Naive thymus-derived CD4-positive, alpha-beta T cell (primary cell): ENCODE measurements at places on chromosomes 1 and 21.

DNA sequence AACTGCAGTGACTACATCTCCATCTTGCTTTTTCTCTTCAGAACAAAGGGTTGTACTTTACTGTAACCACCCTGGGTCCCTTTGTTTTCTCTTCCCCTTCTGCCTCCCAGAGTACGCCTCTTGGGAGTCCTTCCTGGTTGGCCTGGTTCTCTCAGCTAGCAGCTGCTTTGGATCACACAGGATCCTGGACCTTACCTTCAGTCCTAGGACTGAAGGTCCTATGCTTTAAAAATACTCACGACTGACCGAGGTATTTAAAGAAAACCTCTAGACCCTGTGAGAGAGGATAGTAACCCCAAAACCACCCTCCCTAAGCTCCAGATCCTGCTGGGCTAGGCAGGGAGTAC, 4.8 kb downstream of the TRIM45 start:
- DNase-seq = no peak

DNA sequence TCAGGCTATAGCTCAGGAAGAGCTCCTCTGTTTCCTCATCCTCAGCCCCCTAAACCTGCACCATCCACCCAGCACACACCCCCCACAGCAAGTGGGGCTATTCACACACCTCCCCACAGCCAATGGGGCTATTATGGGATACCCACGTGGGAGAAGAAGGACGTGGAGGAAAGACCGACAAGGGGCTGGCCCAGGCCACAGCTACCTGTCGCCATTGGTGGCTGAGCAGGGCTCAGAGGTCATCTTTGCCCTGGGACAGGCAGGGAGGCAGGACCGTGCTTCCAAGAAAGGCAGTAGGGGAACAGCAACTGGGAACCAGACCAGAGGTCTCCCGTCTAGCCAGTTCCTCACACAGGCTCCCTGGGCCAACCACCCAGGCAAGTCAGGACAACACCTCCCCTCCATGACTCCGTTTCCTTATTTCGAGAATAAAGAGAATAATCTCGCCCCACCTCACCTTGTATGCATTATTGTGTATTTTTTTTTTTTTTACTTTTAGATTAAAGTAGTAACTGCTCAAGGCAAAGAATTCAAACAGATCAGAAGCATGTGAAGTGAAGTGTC, 92.3 kb upstream of the TARDBP start:
- DNase-seq = no peak

DNA sequence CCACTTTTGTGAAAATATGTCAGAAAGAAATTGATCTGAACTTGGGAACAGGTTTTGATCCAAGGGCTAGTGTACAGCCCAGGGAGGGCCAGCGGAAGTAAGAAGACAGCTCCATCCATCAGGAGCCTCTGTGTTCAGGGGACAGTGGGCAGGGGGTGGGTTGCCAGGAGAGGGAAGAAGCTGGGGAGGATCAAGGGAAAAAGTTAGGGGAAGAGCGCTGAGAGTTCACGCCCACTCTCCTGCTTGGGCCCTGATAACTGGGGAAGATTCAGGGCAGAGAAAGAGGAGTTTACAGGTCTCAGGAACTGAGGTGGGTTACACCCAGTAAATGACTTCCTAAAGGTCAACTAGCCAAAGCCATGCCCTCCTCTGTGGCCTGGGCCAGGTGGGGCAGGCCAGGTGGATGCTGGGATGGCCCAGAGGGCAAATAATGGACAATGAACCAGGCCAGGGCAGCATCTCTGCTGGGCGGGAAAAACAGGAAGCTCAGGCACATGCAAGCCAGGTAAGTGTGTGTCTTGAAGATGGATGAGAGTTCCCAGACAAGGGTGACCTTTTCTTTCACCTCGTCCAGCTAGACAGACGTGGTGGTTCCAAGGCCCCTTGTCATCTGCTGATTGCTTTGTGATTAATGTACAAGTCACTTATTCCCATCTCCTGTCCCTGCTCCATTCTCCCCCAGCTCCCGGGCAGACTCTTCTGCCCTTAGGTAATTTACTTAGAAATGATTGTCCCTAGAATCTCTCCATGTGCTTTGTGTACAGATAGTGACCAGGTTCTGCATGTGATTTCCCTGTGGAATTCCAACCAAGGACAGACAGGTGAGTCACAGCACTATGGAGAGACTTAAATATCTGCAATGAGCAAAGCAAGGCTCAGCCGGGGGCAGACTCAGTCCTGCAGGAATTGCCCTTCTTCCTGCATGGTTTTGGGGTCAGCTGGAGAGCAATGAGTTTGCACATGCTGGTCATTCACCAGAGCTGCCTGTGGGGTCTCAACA, 57.0 kb downstream of the MDM4 start:
- DNase-seq = no peak

- DNase-seq = no peak
These were observed 2.3 kb downstream of the LRRC8D start for GRCh38 chr1:89822999-89823628.

- DNase-seq = no peak
These were observed 31.6 kb upstream of the UBE2U start for GRCh38 chr1:64171797-64172281.

- no peak for DNase-seq
These were observed 76.6 kb downstream of the RNF220 start for GRCh38 chr1:44481701-44482100.

DNA sequence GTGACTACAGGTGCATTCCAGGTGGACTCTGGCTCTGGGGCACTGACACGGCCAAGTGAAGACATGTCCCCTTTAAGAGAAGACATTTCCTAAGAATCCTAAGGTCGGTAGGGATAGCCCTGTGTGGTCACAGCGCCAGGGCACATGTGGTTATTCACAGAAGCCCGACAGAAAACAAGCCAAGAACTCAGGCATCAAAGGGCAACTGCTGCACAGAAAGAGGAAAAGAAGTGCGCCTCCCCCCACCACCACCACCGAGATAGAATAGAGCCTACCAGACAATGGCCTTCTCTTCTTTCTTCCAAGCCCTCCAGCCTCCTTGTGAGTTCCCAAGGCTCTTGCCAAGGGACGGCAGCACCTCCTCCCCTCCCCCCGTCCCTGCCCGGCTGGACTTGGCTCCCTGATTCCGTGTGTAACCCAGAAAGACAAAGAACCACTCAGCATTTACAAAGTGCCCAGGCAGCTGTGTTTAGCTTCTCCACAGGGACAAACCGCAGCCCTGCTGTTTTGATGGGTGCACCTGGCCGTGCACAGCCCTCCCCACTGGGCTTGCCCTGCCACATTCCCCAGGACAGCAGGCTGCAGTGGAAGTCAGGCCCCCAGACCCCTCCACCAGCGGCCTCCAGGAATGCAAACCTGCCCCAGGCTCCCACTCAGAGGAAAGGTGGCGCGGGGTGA, 30.2 kb downstream of the TMPRSS2 start:
- no peak for DNase-seq

DNA sequence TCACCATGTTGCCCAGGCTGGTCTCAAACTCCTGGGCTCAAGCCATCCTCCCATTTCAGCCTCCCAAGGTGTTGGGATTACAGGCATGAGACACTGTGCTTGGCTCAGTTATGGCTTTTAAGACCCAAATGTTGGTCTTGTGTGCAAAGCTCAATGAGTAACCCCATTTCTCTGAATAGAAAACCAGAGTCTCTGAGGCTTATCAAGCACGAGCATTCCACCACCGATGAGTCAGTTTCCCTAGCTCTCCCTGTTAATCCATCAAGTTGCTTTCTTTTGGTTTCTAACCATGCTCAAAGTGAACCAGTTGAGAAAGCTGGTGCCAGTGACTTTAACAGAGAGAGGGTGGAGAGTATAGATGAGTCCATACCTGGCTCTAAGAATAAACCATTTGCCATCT, 350.9 kb upstream of the ADGRL2 start:
- no peak for DNase-seq

DNA sequence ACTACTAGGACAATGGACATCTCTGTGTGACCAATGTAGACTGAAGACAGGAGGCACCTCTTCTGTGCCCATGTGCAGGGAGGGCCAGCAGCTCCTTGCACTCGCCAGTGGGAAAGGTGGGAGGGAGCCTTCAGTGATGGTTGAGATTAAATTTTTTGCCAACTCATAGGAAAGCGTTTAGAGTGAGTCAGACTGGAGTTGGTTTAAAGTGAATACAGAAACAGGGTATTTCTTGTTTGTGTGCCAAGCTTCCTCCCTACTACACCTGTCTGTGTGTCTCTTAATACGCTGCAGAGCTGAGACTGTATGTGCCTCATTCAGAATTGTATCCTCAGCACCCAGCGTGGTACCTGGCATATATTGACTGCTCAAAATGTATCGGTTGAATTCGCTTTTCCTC, 13.5 kb upstream of the COL16A1 start:
- no peak for DNase-seq

GRCh38 chr1:114756009-114756892, 1.5 kb downstream of the CSDE1 start:
- DNase-seq = no peak

- DNase-seq = no peak
These were observed 4.5 kb downstream of the PLXNA2 start for GRCh38 chr1:208239473-208240381.

DNA sequence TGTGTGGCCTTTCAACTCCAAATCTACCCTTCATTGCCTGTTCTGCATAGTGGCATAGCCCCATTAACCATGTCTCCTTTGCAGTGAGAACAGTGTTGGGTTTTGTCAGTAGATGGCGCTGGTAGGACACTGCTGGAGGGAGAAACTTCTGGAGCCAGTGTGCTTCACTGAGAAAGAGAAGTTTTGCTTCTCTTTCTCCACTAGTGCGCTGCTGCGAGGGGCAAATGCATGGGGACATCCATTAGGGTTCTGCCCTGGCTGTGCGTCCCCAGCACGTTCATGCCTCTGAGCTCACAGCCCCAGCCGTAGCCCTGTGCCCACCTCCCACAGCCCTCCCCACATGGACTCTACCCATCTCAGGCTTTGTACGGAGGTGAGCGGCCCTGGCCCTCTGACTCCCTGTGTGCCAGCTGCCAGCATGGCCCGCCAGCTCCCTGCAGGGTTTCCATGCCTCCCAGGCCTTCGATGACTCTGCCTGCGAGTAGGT, 53.1 kb downstream of the RIMS3 start:
- peak; percentile 64 for DNase-seq

- DNase-seq = no peak
These were observed 11.6 kb downstream of the GNG4 start for GRCh38 chr1:235637756-235638534.

DNA sequence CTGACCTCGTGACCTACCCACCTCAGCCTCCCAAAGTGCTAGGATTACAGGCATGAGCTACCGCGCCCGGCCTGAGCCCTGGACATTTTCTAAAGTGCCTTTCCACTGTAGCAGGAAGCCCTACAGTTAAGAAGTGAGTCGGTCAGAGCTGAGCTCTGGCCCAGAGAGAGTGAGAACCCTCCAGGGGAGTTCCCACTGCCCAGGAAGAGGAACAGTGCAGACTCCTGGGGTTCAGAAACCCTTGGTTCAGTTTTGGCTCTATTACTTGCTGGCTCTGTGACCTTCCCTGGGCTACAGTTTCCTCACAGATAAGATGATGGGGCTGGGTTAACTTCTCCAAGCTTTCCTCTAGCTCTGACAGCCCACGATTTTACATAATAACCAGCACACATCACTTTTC, 20.9 kb downstream of the SLC9A1 start:
- DNase-seq = no peak

DNA sequence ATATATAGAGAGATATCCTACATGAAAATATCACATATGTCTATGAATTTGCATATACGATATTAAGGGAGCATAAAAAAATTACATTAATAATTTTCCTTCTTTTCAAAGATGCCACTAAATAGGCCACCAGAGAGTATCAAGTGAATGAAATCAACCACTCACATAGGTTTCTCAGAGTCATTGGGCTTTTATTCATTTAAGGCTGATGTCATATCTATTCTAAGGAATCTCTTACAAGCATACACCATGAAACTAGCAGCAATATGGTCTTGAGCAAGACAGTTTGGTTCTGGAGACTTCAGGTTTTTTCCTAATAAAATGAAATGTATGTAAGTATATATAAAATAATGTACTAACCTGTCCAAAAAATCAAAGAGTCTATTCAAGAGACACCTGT, 420.4 kb downstream of the PLA2G4A start:
- DNase-seq = no peak

- no peak for DNase-seq
These were observed 73.9 kb downstream of the PLXNA2 start for GRCh38 chr1:208170252-208170651.

DNA sequence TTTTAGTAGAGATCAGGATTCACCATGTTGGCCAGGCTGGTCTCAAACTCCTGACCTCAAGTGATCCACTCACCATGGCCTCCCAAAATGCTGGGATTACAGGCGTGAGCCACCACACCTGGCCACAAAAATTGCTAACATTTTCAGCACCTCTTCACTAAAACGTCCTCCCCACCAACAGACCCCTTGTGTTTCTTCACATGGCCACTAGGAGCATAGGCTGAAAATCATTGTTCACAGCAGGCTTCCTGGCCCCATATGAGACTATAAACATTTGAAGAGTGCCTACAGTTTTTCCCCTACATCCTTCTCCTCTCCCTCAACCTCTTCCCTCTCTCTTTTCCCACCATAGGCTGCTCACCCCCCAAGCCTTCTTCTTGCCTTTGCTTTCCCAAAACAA, 28.0 kb upstream of the SFPQ start:
- DNase-seq = no peak

DNA sequence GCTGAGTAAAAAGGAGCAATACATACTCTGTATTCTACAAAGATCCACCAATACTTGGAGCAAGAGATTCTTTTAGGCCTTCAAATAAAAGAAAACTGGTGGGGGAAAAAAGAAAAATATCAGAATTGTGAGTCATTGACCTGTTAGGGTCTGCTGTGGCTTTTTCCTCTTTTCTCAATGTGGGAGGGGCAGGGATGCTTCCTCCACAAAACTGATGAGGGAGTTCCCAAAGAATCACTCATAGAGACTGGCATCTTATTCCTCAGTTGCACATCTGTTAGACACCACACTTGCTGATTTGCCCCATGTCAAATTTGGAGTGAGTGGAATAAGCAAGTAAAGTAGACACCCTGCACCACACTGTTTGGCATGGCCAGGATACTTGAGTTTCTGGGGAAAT, 16.6 kb downstream of the C1orf141 start:
- no peak for DNase-seq

- no peak for DNase-seq
These were observed 258.3 kb downstream of the FAF1 start for GRCh38 chr1:50701706-50702317.

DNA sequence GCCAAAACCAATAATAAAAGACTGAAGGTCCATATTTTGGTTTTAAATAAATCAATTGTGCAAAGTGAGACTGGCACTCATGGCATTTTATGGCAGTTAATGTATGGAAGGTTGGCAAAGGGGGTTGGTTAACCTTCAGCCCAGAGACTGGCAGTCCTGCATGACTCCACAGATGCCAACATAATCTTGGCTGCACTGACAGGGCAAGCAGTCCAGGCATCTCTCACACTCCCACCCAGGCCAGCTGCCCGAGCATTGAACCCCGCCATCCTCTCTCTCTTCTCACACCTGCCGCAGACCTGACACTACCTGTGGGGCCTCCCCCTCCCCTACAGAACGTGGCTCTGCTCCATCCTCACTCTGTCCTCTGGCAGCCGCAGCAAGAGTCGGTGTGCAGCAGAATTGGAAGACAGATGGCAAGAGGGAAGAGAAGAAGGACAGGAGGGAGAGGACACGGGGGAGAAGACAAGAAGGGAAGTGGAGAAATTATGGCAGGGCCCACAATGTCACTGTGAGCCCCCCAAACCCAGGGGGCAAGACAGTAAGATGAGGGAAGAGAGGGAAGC, 43.7 kb downstream of the ITPKB start:
- no peak for DNase-seq

- no peak for DNase-seq
These were observed 61.2 kb downstream of the WDR64 start for GRCh38 chr1:241713316-241713715.
